Stimulated activated CD4-positive, alpha-beta T cell treated with anti-CD3 and anti-CD28 coated beads, Interleukin-1b, Interleukin-23, amount 100 ng/mL, for 1 hour (primary cell): ENCODE measurements at places on chromosomes 13 and 19.

GRCh38 chr13:40969169-40969901 is 49.8 kb downstream of the ELF1 start:
- no peak for DNase-seq

- no peak for DNase-seq
Measured at GRCh38 chr19:13262450-13262849, 112.2 kb downstream of the IER2 start.

DNA sequence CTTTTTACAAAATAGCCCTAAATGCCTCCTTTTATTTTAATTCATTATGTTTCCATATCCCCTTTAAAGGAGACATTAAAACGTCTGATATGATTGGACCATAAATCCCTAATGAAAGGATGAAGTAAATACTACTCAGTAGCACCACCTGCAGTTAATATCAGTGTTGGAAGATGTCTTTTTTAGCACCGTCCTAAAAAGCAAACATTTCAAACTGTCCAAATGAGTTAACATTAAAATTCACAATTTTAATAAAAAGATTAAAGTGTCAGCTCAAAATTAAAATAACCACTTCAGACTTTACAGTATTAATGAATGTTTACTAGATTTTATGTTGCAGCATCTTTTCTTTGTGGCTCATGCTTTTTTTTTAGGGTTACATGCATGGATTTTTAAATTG is 12.3 kb downstream of the ZNF507 start:
- no peak for DNase-seq

DNA sequence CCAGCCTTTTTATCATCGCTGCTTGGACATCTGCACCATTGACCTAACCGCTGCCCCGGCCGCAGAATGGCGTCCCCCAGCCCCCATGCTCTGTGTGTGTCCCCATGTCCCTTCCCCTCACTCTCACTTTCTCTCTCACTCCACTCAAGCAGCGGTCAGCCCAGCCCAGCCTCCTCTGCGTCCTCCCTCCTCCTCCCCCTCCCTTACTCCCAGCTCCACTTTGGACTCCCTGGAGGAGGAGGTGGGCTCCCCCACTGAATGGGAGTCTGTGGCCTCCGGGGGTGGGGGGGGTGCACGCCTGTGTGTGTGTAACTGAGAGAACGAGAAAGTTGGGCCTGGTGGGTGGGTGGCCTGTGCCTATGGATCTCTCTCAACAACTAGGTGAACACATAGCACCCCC is 2.2 kb downstream of the MAP2K7 start:
- DNase-seq: no peak

DNA sequence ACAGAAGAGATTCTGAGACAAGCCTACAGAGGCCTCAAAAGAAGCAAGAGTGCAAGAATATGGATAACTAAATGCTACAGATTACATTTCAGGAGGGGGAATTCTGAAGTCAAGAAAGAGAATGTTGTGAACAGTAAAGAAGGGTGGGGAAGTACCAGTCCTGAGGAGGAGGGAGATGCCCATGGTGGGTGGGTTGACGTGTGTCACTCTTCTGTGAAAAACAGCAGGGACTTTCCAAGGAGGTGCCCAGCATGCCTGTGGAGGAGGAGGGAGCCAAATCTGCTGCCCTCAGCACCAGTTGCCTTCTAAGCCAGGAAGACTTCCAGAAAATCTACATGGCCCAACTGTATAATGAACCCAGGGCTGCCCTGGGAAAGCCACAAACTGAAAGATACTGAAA is 87.7 kb downstream of the SGCG start:
- DNase-seq: no peak

- DNase-seq: no peak
Measured at GRCh38 chr19:47404334-47405196, 14.8 kb downstream of the MEIS3 start.

DNA sequence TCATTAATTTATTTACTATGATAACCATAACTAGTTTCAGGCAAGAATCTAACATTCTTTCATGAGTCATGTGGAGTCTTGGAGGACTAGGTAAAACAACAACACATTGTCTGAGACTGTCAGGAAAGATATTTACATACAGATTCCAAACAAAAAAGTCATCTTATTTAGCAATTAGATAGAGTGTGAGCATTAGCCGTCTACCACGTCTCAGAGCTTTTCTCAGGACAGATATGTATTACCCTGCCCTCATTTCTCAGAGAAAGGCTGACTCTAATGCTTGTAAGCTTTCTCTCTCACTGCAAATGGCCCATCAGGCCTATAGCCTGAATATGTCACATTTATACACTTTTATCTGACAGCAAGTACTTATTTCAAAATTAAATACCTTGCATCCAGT is 312.1 kb upstream of the PCDH20 start:
- DNase-seq: no peak

DNA sequence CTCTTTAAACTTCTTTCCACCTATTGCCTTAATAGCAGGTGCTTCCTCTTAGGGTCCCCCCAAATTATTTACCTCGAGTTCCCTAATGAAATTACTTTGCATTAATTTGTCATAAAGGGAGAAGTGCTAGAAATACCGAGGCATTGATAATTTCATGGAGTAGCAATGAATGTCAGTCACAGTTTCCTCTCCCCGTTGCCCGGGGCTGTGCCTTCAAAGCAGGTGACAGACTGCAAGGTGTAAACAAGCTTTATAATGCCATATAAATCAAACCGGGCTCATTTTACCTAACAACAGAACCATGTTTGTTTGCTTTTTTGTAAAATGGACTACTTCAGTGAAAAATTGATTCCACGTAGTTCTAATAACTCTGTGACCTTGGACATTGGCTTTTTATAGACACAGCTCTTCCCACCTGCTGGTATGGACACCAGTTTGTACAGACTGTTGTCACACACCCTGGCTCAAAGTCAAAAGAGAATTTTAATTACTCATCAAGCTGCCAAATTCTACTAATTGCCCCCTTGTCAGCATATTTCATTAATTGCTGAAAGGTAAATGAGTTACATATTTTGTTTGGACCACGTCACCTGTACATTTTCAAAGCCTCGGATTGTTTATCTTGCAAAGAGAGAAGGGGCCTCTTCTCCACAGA is 171.1 kb downstream of the STK24 start:
- no peak for DNase-seq
